ENCODE measurements at places on chromosomes 7 and 10.

DNA sequence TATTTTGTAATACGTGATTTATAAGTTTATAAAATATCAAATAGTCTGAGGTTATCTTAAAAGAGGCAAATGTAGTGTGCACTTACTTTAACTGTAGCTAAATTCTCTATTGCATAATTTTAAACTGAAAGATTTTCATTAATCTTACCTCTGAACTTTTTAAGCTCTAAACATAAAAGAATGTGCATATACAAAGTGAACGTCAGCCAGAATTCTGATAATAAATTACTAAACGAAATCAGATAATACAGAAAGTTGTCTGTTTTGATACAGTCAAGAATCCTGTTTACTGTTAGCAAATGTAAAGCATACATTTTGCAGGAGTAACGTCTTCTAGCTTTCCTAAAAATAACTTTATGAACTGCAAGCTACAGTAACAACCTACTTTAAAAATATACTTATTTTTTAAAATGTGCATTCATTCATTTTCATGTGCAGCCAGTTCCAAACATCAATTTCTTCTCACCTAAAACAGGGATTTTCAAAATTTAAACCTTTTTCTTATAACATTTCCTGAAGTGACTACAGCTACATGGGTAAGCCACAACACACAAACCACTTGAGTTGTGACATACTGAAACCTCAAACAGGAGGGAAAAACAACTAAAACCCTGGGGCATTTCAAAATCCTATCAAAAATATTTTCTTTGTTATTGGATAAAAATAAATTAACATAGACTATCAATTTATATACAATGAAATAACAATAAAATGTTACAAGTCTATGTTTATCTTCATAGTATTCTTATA is 92.7 kb downstream of the RNLS start:
- peak; percentile 5 for DNase-seq

DNA sequence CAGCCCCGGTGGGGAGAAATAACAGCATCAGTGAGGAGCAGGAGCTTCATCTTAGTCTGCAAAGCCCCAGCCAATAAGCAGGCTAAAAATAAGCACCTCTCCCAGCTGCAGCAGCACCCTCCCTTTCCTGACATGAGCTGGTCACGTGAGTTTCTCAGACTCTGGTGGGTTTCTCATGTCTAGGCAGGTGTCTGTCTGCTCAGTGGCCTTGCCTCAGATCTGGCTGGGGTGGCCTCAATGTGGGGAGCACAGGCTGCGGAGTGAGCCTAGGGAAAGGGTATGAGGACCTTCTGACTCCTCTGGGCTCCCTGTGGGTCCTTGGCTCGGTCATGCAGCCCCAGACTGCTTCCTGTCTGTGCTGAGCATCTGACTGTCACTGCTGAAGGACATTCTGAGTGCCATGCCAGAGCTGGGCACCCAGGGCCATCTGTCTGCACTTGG is 81.6 kb upstream of the LRRC4 start:
- no peak for DNase-seq

GRCh38 chr10:121324678-121325213 is 273.5 kb downstream of the FGFR2 start:
- no peak for DNase-seq

- DNase-seq = no peak
These were observed 50.5 kb downstream of the STK32C start for GRCh38 chr10:132257271-132257670.

GRCh38 chr10:99920901-99921300 is 88.8 kb downstream of the DNMBP start:
- DNase-seq = no peak

DNA sequence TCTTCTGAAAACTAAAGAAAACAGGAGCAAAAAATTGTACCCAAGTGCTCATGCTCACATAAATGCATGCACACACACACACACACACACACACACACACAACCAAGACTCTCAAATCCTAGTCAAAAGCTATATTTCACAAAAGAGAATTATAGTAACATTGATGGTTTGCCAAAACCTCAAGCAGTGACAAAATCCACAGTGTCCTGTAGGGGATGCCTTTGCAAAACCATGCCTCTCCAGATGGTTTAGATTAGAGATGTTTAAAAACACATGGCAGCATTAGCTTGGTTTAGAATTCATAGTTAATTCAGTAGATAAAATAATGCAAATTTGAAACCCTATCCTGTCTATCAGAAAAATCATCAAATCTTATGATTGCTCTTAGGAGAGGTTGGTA is 232.2 kb downstream of the DYNC1I1 start:
- DNase-seq = no peak

DNA sequence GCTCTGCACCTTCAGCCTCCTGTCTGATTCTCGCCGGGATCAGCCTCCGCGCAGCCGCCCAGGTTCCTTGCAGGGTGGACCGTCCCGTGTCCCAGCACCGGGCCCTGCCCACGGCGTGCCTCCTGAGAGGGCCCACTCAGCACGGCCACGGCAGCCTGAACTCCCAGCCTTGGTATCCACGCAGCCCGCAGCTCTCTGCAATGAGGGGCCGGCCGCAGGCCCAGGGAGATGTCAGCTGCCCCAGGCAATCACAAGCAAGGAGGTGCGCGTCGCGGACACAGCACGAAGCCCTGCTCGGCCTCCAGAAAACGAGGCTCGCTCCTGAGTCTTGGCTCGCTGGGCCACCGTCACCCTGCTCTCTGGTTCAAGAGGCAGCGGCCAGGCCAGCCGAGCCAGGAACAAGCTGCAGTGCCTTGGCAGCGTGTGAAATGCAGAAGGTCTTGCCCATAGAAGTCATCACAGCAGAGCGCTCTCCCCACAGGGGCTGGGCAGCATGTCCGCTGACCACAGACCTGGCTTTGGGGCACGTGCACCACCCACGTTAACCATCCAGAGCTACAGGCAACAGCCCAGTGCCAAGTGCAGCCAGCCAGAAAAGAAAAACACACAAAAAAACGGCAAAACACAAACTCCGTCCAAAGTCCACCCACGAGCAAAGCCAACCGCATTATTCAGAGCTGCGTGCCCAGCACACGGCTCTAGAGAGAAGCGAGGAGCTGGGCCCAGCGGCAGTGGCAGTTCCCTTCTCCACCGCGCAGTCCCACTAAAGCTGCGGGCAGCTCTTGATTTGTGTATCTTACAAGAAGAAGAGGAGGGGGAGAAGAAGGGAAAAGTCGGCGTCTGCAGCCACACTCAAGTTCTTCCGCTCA is 13.9 kb downstream of the GPER1 start:
- DNase-seq = no peak

- DNase-seq = no peak
These were observed 194.4 kb downstream of the TPST1 start for GRCh38 chr7:66399566-66399965.

DNA sequence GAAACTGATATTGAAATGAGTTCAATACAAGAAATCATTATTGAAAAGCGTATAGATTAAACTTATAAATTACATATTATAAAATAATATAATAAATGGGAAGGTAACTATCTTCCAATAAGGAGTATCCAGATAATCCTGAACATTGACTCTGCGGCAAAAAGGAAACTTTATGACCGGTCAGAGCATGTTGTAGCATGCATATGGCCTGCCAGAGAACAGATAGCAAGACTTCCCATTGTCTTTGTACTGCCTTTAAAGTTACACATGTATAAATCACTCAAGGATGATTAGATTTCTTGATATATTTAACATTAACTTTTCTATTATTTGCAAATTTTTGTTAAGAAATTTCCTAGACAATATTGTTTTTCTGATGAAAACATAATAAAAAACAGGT is 56.2 kb upstream of the ETV1 start:
- DNase-seq = no peak

DNA sequence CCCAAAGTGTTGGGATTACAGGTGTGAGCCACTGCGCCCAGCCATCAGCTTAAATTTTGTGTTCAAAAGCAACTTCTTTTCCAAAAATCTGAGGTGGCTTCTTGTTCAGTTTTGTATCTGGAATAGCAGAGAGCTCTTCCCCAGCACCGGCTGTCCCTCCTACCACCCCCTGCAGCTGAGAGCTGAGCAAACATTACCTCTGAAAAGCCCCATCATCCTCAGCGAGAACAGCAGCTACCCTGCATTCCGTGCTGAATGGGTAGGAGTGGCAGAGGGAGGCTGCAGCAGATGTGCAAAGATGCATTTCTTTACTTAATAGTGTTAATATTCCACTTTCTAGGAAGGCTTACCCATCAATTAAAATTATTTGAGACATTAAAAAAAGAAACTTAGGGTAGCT is 31.8 kb downstream of the CCM2 start:
- no peak for DNase-seq

- no peak for DNase-seq
These were observed 2.3 kb downstream of the ICA1 start for GRCh38 chr7:8259586-8260222.

- no peak for DNase-seq
These were observed 12.6 kb downstream of the HOXA4 start for GRCh38 chr7:27117887-27118491.

DNA sequence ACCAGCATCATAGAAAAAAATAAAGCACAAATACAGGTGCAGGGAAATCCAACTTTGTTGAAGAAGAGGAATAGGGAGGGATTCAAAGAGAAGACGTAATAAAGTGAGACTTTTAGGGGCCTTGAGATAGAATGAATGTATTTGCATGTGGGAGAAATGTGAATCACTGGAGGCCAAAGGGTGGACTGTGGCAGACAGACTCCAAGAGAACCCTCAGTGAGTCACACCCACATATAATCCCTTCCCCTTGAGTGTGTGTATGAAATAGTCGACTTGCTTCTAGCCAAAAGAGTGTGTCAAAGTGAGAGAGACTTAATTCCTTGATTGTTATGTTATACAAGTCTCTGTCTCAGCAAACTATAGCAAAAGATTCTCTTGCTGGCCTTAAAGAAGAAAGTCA is 101.3 kb upstream of the GHITM start:
- DNase-seq = no peak

- no peak for DNase-seq
These were observed 10.4 kb upstream of the SP8 start for GRCh38 chr7:20797042-20797461.

DNA sequence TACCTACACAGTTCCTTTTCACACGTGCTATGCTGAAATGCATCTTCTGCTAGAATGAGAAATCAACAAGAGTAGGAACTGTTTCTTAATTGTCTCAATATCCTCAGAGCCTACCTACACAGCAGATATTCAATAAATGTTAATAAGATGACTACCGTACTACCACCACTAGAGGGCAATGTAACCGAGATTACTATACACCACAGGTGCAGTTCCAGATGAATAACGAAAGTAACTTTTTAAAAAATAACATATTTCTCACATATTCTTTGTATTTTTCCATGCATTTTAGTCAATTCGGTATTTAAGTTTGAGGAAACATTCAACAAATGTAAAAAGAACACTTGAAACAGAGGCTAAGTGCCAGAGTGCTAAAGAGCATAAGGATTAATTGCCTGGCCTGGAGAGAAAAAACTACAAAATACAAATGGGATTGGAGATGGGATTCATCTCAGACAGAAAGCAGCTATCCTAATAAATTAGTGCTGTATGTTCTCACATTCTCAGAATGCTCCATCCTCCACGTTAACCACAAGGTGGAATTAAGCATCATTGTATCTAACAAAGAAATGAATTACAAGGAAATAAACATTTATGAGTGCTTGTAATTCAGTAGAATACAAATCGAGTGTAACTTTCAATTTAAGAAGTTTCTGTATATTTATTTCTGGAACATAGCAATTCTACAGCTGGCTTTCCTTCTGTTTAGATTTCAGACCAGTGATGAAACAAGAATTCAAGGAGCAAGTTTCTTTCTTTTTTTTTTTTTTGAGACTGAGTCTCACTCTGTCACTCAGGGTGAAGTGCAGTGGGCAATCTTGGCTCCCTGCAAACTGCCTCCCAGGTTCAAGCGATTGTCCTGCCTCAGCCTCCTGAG is 20.3 kb upstream of the HECTD2 start:
- DNase-seq = no peak

DNA sequence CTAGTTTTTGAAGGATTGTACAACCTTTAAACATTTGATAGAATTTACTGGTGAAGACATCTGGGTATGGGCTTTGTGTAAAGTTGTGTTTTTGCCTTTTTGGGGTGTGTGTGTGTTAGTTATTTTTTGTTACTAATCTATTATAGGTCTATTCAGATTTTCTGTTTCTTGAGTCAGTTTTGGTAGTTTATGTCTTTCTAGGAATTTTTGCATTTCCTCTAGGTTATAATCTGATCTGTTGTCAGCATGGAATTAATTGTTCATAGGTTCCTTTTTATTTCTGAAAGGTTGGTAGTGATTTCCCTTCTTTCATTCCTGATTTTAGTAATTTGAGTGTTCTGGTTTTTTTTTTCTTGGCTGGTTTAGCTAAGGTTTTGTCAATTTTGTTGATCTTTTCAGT is 17.7 kb downstream of the SEPTIN7 start:
- no peak for DNase-seq

DNA sequence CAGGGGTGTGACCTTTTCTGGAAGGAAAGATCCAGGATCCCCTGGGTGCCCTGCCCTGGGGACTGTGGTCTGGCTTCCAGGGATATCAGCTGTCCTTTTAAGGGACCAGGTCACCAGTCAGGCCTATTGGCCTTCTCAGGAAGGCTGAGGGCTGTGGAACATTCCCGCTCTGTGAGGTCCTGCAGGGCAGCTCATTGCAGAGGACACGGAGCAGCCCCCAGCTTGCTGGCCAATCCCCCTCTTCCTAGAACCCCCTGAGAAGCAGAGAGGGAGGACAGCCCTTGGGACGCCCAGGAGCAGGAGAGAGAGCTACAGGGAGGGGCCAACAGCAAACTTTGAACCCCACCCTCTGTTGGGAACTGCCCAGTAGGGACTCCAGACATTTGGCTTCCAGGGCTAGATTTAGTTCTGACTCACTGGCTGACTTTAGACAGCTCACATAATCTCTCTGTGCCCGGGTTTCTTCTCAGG is 67.9 kb upstream of the COL13A1 start:
- DNase-seq = peak; percentile 24

DNA sequence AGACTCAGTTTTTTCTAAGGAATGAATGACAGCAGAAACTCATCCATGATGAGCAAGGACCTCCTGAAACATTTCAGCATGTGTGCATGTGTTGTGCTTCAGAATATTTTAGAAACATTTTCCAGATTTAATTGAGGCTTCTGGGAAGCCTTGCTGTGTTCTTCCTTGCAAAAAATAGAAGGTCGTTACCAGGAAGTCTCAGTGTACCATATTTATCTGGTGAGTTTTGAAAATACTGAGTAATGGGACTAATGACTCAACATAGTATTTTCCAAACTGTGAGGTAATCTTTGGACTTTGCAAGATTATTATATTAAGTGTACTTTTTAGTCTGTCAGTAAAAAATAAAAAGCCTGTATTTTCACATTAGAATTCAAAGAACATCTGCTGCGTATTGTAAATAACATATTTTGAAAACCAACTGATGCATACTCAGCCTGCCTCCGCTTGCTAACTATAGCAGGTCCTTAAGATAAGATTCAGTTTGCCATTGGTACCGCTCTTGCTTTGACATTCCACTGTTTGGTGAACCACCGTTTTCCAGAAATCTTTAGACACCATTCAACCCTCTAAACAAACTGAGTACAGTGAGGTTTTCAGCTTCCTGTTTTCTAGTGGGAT is 739.6 kb upstream of the GALNT17 start:
- DNase-seq = no peak
